ENCODE measurements at places on chromosomes 2 and 18.

GRCh38 chr2:86221066-86221684 lies 21.9 kb downstream of the MRPL35 start:
- peak; percentile 78 for DNase-seq

GRCh38 chr2:227626580-227627151 lies 9.4 kb downstream of the SCYGR4 start:
- DNase-seq = no peak

- DNase-seq = no peak
Observed at GRCh38 chr2:33023728-33024500, 77.2 kb downstream of the LTBP1 start.

DNA sequence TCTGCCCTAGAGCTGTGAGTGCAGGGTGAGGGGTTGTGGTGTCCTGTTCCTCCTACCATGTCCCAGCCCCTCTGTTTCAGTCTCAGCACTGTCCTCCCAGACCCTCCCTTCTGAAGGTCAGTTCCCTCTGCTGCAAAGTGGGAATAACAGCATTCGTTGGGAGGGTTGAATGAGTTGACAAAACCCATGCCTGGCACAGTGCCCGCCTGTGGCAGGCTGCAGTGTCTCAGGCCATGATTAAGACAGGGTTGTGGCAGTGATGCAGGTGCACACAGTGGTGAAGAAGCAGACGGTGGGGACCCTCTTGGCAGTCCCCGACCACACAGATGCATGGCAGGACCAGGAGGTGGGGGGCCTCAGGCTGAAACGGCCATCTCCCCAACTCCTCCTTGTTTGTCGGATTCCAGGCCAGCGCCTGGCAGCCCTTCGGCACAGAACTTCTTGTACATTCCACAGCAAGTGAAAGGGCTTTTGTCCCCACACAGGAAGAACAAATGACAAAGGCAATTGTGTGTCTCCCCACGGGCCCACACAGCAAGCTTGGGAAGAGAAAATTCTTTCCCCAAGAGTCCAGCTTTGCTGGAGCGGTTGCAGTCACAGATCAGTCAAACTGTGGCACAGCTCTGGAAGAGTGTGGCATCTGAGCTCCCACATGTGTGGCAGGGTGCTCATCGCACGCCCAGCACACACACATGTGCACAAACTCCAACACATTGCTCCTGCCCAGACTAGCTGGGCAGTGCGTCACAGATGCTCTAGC lies 92.0 kb upstream of the MSH2 start:
- peak; percentile 83 for DNase-seq

GRCh38 chr2:46775722-46776121 lies 139.9 kb downstream of the MCFD2 start:
- DNase-seq = no peak

GRCh38 chr2:121173112-121173511 lies 111.9 kb downstream of the TFCP2L1 start:
- DNase-seq = no peak

DNA sequence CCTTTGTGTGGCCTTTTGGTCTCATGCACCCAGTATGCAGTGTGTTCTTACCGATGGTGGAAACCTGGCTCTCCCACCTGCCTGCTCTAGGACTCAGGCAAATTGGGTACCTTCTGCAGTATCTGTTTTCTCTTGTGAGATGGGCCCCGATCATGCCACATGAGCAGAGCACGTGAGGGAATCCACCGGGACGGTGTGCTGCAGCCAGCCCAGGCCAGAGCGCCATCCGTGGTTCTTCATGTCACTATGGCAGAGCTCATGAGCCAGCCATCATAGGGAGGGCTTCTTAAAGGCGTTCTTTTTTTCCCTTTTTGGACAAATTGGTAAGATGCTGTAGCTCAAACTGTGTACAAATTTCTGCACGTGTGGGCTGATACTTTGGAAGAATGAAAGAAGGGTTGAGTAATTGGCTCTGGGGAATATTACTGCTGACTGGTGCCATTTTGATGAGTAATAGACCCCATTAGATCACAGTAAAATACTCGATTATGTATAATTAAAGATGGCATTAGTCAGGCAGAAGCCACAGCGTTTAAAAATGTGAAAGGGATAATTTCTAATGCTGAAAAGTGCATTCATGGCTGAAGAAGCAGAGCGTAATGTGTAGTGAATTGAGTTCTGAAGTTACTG lies 19.2 kb downstream of the SH3RF3 start:
- DNase-seq = no peak

DNA sequence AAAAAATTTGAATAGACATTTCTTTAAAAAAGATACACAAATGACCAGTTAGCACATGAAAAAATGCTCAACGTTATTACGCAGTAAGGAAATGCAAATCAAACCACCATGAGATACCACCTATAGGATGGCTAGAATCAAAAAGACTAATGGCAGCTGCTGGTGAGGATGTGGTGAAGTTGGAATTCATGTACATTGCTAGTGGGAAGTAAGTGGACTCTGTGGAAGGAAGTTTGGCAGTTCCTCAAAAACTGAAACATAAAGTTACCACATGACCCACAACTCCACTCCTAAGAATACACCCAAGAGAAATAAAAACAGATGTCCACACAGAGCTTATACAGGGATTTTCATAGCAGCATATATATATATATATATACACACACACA lies 51.2 kb downstream of the MBP start:
- peak; percentile 16 for DNase-seq

- no peak for DNase-seq
Observed at GRCh38 chr2:120963997-120964705, 228.5 kb downstream of the GLI2 start.

DNA sequence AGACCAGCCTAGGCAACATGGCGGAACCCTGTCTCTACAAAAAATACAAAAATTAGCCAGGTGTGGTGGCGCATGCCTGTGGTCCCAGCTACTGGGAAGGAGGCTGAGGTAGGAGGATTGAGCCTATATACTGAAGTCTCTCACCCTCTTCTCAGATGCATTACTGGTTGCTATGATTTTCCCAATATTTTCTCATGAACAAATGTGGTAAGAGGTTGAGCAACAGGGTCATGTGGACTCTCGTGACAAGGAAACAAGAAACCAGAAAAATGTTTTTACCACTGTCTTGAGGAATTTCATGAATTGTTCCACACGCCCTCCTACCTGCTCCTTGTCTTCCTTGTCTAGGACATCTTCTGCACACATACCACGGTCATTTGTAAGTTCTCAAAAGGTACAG lies 12.4 kb downstream of the LMAN2L start:
- no peak for DNase-seq

GRCh38 chr2:218286570-218287459 lies 5.5 kb downstream of the TMBIM1 start:
- peak; percentile 65 for DNase-seq

GRCh38 chr18:73551211-73551610 lies 596.4 kb downstream of the FBXO15 start:
- DNase-seq = no peak

DNA sequence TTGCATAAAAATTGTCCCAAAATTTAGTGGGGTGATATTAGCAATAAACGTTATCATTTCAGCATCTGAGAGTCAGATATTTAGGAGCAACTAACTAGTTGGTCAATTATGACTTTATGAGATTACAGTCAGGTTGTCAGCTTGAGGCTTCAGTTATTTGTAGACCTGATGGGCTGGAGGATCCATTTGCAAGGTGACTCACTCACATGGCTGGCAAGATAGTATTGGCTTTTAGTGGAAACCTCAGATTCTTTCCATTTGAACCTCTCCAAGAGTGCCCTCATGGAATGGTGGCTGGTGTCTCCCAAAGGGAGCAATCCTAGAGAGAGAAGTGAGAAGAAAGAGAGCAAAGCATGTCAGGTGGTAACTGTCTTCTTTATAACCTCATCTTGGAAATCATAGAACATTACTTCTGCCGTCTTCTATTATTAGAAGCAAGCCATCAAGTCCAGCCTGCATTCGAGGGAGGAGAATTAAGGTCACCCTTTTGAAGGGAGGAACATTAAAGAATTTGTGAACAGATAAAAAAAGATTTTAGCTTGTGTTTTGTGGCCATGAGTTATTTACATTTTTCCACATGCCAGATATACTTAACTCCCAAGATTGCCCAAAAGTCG lies 92.5 kb downstream of the HAUS1 start:
- DNase-seq = no peak

DNA sequence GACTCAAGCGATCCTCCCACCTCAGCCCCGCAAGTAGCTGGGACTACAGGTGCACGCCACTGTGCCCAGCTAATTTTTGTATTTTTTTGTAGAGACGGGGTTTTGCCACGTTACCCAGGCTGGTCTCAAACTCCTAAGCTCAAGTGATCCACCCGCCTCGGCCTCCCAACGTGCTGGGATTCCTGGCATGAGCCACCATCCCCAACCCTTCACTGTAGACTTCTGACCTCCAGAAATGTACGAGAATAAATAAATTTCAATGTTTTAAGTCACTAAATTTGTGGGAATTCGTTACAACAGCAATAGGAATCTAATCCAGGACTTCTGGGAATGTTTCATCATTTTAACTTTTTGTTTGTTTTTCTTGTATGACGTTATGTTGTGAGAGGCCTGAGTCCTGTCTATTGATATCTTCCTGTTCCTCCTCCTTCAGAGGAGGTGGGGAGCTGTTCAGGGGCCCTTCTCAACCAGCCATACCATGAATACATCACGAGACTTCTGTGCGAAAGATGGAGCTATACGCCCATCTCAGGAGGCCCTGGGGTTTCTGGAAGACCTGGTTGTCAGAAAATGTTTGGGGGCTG lies 40.0 kb downstream of the TEX44 start:
- no peak for DNase-seq

- no peak for DNase-seq
Observed at GRCh38 chr2:239471011-239471792, 70.4 kb upstream of the HDAC4 start.

GRCh38 chr2:207635468-207636200 lies 10.4 kb upstream of the METTL21A start:
- no peak for DNase-seq

DNA sequence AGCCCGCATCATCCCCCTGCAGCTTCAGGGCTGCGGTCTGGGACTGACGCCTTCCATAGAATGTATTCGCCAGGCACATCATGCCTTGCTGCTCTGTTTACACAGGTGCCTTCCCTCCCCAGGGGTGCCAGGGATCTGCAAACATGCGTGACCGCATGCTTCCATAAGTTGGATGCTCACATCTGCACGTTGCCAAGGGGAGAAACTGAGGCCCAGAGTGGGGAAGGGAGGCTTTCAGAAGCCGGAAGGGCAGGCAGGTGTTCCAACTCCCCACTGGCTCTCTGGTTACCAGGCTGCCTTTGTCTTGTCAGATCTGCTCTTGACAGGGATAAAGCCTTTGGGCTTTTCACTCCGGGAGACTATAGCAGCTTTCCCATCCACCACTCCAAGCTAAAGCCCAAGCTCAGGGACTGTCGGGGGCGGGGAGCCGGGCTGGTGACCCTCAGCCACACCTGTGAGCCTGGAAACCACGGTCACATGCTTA lies 125.8 kb upstream of the TNP1 start:
- DNase-seq = no peak

DNA sequence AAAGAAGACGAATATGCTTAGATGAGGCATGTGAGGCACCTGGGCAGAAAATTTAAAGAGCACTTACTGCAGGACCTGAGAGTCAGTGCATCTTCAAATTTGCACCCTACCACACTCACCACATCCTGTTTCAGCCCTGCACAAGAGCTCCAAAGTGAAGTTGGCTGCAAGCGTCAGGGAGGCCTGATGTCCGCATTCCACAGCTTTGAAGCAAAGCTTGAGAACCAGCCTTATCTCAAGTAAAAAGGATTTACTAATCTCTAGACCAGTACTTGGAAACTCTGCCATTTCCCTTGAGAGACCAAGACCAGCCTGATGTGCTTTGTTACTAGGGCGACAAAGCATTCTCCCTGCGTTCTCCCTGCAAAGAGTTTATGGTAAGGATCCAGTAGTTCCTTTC lies 3.4 kb upstream of the ASNSD1 start:
- DNase-seq = no peak

DNA sequence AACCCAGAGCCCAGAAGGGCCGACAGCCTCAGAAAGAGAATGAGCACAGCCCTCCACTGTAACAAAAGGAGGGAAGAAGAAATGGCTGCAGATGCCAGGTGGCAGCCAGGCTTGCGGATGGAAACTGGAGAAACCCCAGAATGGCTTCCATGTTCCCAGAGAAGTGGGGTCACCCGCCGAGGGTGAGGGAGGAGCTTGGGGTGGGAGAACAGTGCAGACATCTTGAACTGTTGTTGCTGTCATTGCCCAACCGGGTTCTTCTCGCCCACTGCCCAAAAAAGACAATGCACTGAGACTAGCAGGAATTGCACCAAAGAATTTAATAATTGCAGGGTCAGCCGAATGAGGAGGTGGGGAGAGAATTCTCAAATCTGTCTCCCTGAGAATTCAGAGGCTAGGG lies 223.2 kb upstream of the RAB6C start:
- no peak for DNase-seq

GRCh38 chr2:89763581-89764485 lies 1072.4 kb downstream of the RPIA start:
- no peak for DNase-seq

- peak; percentile 92 for DNase-seq
Observed at GRCh38 chr2:43637030-43637803, at the start of gene PLEKHH2. Gene PLEKHH2 (plus strand): TSS chr2:43637260. CDS start chr2:43644674, 7,414 bp downstream.

DNA sequence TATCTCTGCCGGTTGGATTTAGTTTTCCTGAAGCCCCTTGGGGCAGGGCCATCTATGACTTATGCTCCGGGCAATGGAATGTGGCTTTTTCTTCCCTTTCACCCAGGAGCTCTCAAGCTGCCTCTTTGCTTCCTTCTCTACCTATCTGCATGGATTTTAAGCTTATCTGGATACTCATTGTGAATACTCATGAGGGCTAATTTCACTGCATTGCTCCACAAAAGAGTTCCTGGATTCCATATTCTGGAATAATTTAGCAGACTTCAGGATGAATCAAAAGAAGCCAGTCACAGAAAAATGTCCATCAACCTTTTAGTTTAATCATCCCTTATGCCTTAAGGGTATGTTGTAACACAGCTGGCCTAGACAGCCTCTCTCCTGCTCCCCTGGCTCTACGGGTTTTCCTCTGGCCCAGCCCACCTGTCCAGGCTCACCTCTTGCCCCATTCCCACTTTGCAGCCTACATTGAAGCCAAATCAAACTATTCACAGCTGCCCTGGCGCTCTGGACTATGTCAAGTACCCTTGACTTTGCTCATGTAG lies 122.8 kb upstream of the RMDN2 start:
- DNase-seq = no peak

DNA sequence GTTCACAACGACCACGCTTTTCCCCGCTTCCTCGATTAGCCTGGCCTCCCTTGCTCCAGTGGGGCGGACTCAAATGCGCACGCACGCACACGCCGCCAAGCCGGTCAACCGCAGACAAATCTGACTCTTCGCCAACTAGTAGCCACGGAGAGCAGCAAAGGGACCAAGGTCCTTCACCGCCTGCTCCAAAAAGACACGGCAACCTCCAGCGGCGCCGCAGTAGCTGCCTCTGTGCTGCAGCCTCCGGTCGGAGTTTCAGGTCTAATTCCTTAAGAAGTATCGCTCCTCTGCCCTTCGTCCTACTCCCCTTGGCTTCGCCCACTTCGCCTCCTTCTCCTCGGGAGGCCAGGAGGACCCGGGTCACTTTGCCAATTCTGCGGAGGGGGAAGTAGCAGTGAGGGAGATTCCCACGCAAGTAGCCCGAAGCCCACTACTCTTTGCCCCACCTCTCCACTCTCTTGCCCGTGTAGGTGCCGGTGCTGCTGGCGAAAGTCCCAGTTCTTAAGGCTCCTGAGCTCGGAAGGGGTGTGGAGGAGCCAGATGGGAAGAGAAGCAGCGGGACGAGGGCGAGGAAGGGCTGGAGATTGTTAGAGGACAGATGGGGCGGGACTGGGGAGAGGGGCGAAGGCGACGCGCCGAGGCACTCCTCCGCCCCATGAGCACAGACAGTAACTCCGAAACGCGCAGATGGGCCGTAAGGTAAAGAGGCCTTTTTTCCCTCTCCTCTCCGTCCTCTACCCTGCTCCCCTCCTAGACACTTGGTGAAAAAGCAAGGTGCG lies 615 bp downstream of the AKAIN1 start:
- no peak for DNase-seq

GRCh38 chr18:79322441-79322840 lies 73.3 kb upstream of the NFATC1 start:
- no peak for DNase-seq
